ENCODE measurements at places on chromosomes 1 and 21. TPM values are rescaled to one million over a fixed set of nuclear protein-coding genes. Genes with fewer than 3 reads are reported as not detected.
A peak's percentile ranks its signal among the peaks of the same experiment; 100 is the strongest.

DNA sequence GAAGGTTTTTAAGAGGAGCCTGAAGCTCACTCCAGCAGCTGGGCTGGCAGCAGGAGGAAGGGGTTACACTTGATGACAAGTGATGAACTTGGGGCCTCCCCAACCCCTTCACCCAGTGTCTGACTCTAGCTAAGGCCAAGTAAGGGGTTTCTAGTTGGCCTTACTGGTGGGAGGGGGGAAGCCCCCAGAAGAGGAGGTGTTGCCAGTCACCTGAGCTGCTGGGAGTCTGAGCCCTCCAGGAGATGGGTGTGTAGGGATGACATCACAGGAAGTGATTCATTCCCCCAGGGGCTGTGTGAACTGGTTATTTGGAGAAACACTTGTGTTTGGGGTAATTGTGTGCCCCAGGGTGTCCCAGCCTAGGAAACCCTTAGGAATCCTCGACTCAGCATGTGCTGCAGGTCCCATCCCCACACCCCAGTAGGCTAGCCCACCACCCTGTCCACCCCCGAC, 3.1 kb downstream of the PADI1 start:
- DNase-seq, result peak; percentile 35

Gene MYBPHL
- not detected for total RNA-seq

DNA sequence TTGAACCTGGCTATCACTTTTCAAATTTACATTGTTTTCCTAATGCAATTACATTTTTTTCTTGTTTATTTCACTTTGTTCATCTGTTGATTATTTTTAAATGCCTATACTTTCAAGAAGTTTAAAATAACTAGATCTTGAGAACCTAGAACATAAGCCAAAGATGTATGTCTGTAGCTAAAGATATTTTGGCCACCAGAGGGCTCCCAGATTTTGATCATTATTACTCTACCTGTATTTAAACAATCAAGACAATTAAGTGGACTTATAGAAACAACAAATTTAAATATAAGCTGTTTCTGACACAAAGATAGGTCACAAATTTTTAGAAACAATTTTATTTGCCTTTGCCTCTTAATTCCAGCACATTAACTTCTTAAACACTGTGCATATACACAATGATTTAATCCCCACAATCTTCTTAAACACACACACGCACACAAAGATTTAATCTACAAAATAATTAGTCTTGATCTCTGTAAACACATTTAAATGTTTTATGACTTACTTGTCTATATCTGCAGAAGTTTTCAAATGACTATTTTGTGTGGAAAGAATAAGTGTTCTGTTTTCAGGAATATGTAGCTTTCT, 380.0 kb downstream of the DSCAM start:
- DNase-seq, result no peak

DNA sequence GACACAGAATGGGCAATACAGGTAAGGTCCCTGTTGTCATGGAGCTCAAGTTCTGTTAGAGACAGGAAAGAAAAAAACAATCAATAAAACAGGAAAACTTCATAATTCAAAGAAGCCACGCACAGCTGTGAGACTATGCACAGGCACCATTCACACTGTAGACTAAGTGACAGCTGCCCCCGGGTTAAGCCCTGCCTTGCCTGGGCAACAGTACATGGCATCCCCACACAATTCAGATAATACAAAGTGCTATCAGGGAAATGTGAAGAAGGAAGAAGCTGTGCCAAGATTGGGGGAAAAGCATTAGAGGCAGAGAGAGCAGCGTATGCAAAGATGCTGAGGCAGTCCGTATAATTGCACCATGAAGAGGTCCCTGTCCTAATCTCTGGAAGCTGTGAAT, 9.0 kb upstream of the KCNE2 start:
- no peak for DNase-seq

- DNase-seq, result no peak
Observed at GRCh38 chr1:215458562-215458961, 108.5 kb upstream of the KCTD3 start.

DNA sequence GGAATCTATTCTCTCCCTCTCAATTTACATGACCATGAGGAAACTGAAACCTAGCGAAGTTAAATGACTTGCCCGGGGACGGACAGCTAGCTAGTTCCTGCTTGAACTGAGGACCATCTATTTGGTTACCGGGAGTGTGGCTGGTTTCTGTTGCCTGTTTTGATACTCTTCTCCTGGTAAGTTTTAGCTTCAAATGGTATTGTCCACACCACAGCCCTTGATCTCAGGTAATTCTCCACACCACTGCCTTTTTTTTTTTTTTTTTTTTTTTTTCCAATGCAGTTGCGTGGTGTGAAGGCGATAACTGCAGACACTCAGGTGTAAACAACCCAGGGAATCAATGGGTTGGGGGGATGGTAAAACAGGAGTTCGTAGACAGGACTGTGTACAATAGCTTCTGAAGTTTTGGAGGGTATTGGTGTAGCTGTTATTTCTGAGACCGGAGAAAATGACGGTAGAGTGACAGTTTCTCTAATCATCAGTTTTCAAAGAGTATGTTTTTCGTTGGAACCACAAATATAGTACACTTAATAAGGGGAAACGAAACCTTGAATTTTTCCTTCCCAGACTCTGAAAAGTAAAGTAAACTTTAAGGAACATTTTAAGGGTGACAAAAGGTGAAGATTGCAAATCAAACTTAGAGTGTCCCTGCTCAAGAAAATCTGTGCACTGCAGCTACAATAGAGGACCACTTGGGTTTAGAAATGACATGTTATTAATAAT, 125.3 kb upstream of the CACYBP start:
- DNase-seq, result no peak

GRCh38 chr1:12809933-12810332, 18.7 kb downstream of the PRAMEF1 start:
- no peak for DNase-seq

DNA sequence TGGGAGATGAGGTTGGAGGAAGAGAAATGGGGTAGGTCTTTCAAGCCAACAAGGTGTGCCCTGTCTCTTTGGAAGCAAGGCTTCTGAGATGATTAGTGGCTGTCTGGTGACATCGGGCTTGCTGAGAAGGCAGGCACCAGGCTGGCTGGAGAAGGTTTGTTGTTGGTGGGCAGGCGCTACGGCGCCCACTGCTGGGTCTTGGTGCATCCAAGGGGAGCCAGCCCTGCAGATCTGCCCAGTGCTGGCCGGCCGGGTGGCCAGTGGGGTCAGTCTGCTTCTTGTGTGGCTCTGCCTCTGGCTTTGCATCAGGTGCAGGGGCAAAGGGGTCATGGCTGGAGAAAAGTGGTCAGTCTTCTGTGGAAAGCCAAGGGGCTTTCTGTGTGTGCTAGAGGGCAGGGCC, 126.2 kb downstream of the TLR5 start:
- DNase-seq, result no peak

Gene GPA33
- not detected for total RNA-seq

- peak; percentile 15 for DNase-seq
Observed at GRCh38 chr1:233326811-233327650, 493 bp upstream of the MAP3K21 start.

DNA sequence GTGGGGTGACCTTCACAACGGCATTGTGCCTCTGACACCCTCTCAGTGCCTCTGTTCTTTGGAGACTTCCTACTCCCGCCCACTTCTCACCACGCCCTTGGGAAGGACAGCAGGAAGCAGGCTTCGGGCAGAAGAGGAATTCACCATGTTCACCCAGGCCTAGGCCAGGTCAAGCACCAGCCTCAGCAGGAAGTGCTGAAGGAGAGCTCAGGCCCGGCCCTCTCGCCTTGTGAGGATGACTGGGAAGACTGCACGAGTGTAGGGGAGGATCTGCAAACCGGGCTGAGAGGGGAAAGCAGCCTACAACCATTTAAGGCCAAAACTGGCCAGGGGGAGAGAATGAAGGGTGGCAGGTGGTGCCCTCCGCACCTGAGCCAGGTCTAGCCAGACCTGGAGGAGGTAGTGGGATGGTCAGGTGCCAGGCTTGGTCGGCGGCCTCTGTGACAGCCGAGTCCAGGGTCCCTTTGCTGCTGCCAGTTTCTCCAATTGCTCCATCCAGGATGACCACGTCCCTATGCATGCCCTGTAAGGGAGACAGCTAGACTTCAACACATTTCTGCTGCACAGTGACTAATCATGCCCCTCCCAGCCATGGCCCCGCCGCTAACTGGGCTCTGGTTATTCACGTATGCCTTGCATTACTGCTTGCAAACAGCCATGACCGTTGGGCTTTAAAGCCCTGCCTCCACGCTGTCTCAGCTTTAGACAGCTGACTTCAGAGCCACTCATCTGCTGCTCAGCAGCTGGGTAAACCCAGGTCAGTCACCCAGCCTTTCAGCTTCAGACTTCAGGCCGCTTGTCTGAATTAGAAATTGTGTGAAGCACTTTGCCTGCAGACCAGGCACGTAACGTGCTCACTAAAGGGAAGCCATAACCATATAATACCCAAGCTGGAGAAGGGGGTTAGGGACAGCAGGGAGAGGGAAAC, 8.9 kb downstream of the MRTO4 start:
- no peak for DNase-seq

DNA sequence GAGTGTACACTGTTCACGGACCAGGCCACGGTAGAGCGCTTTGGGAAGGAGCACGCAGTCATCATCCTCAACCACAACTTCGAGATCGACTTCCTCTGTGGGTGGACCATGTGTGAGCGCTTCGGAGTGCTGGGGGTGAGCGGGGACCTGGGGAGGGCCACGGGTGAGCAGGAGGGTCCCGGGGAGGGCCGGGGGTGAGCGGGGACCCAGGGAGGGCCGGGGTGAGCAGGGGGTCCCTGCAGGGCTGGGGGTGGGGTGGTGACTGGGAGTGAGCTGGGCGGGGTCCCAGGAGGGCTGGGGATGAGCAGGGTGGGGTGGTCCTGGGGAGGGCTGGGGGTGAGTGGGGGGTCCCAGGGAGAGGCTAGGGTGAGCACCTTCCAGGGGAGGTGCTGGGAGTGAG, 44.1 kb upstream of the TRAPPC10 start:
- DNase-seq, result no peak

DNA sequence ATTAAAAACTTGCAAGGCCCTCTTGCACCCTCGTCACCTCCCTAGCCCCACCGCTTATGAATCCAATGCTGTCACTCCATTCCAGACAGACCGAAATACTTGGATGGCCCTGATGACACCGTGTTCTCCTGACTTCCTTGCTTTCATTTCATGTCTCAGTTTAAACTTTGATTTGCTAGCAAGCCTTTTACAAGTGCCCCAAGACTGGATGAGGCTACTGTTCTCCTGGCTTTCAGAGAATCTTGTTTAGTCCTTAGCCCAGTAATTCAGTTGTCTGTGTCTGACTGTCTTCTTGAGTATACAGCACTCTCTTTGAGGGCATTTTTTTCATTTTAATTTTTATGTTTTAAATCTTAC, 824 bp upstream of the IFI44L start:
- no peak for DNase-seq

Gene TFF2
- not detected for total RNA-seq

DNA sequence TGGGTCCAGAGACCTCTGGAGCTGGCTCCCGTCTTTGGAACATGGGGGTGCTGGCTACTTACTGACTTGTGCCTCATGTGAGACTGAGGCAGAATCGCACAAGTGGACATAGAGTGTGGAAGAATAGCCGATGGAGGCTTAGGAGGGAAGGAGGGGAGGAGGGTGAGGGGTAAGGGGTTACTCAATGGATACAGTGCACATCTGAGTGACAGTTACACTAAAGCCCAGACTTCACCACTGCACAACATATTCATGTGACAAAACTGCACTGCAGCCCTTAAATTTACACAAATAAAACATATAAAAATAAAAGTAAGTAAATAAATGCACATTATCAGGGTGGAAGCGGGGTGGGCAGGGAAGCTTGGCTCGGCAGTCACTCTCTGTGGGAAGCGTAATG, 197.7 kb upstream of the RAB4A start:
- no peak for DNase-seq

Gene RSPH1
- not detected for total RNA-seq

- no peak for DNase-seq
Observed at GRCh38 chr1:152034324-152034653, 2.5 kb downstream of the S100A11 start.

DNA sequence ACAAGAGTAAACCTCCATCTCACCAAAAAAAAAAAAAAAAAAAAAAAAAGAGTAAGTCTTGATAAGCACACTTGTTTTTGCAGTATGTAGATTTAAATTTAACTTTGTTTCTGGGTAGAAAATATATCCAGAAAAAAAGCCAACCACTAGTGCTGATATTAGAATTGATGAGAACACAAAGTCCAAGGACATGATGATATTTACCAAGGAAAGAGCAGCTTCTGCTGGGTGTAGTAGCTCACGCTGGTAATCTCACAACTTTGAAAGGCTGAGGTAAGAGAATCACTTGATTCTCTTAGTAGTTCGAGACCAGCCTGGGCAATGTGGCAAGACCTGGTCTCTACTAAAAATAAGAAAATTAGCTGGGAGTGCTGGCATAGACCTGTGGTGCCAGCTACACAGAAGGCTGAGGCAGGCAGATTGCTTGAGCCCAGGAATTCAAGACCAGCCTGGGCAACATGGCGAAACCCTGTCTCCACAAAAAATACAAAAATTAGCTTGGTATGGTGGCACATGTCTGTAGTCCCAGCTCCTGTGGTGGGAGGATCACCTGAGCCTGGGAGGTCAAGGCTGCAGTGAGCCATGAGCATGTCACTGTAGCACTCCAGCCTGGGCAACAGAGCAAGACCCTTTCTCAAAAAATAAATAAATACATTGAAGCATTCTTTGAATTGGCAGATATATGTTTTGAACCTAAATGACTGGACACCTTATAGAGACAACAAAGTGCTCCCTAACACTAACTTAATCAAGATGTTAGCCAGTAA, 63.6 kb upstream of the CACYBP start:
- DNase-seq, result no peak

DNA sequence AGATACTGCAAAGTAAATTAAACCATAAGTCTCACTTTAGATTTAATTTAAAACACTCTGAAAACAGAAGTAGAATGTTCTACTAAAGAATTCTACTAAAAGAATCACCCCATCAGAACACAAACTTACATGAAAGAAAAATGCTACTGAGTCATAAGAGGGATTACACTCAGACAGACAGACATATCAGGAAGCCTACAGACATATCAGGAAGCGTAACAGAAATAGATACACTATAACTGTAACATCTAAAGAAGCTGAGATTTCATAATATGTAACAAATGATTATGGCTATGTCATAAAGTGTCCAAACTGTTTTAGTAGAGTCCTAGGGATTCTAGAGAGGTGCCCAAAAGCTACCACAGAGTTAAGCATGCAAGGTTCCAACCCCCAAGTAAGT, 23.9 kb downstream of the FOXJ3 start:
- DNase-seq, result peak; percentile 44

Gene DNALI1
- total RNA-seq, result 0.26 TPM

DNA sequence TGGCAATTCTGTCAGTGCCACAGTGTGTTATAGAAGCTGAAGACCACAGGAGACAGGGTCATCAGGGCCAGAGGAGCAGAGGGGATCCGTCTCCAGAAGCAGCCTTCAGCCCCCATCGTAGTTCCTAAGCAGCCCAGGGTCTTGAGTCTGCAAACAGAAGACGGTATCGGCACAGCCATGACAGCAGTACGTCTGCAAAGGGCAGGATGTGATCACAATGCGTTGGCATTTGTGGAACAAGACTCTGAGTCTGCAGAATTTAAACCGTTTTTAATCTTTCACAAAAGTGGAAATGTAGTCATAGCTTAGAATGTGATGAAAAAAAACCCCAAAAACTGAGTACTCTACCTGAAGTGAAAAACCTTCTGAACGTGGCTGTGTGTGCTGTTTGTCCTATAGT, 44.0 kb upstream of the SCCPDH start:
- peak; percentile 40 for DNase-seq

Gene FOXO6
- not detected for total RNA-seq

GRCh38 chr21:40714536-40714935, 132.4 kb downstream of the DSCAM start:
- no peak for DNase-seq

Gene AMY2A
- total RNA-seq, result not detected
